ENCODE measurements at places on chromosomes 16 and 17.

GRCh38 chr17:48187872-48188608 lies 80.5 kb downstream of the SNX11 start:
- DNase-seq: no peak

DNA sequence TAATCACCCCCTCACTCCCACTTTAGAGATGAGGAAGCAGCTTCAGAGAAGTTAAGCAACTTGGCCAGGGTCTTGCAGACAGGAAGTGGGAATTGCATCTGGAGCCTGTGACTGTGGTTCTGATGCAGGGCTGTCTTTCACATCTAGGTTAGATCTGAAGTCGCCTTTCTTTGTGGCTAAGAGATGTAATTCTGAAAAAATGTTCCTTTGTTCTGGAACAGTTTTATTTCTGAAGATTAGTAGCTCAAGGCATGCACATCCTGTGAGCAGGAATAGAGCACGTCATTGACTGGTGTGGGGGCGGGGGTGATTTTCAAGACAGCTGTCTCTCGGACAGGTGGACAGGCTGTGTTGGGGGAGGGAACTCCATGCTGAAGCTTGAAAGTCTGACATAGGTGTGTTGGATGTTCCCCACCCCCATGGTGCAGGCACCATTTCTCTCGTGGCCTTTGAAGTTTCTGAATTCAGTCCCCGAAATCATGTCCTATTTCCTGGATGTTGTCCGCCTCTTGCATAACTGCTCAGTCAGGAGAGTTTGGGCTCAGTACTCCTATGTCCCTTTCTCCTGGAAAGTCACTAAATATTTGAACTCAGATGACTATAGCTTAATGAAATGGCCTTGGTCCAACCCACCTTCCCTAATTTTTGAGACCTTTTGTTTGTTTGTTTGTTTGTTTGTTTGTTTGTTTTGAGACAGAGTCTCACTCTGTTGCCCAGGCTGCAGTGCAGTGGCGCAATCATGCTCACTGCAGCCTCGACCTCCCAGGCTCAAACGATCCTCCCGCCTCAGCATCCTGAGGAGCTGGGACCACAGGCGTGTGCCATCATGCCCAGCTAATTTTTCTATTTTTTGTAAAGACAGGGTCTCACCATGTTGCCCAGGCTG lies 21.0 kb upstream of the HERPUD1 start:
- no peak for DNase-seq

DNA sequence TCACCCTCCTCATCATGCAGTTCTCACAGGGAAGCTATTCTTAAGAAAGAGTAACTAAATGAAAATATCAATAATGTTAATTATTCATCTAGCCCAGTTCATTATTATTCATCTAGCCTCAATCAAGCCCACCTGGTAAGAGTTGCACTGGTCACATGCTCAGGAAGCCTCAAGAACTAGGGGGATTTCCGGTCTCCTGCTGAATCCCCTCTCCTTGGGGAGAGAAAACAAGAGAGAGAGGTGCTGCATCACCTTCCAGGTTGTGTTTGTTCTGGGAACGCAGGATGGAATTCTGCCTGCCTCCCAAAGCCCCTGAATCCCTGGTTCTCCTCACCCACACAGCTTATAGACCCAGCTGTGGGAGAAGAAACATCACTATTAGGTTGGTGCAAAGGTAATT lies 164.0 kb downstream of the PMP22 start:
- DNase-seq: no peak

DNA sequence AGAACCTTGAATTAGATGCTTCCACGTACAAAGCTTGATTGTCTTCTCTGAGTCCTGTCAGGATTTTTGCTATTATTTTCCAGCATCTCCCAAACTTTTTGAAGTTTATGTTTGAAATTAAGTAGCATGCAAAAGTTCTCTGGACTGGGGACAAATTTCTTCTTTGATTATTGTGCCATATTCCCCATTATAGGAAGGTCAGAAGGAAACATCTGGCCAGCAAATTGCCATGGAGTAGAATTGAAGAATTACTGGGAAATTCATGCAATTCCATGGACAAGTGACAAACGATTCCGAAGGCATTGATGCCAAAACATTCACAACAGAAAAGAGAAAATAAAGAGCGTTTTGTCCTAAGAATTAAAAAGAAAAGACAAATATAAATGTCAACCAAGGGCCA lies 737.2 kb downstream of the CDH11 start:
- no peak for DNase-seq

- DNase-seq: no peak
These were observed 29.2 kb downstream of the ATPAF2 start for GRCh38 chr17:18009609-18010420.

GRCh38 chr16:69589434-69590269 lies 23.9 kb downstream of the NFAT5 start:
- no peak for DNase-seq

GRCh38 chr17:42953669-42954068 lies 10.6 kb downstream of the AARSD1 start:
- no peak for DNase-seq

DNA sequence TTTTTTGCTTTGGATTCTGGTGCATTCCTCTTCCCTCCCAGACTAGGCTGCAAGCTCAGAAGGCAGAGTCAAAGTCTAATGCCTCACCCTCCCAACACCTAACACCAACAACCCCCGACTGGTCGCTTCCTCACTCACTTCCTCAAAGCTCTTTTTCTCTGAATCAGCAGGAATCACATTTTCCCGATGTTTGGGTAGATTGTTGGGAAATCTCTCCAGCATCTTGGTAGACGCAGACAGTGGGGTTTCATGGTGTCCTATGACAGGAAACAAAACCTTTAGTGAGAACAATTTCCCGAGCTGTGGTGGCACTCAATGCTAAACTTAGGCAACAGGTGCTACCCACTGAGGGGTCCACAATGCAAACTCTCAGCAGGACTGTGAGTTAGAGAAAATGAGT lies 39.9 kb upstream of the ICAM2 start:
- no peak for DNase-seq

- peak; percentile 37 for DNase-seq
These were observed 68.6 kb downstream of the HAPSTR1 start for GRCh38 chr16:9159839-9160550.

Data from GM12892 (cell line).